ENCODE measurements at places on chromosomes 12 and 14. TPM values are rescaled to one million over a fixed set of nuclear protein-coding genes. Genes with fewer than 3 reads are reported as not detected.

The CLEC7A gene
- total RNA-seq = 5.1 TPM

The CBLN3 gene
- total RNA-seq = 2.0 TPM

The SERPINA9 gene
- not detected for total RNA-seq

The MYH7 gene
- total RNA-seq = 69.1 TPM

The TSPAN9 gene
- 196 TPM for total RNA-seq

The RERGL gene
- 0.99 TPM for total RNA-seq

The SALL2 gene
- total RNA-seq = 35.7 TPM

The AMIGO2 gene
- 9.5 TPM for total RNA-seq

The SLC24A4 gene
- 8.5 TPM for total RNA-seq

The NANOG gene
- not detected for total RNA-seq

The SPRYD3 gene
- total RNA-seq = 24.6 TPM

The PLEKHG7 gene
- 1.2 TPM for total RNA-seq

The NRL gene
- 394 TPM for total RNA-seq

The KRT85 gene
- 0.27 TPM for total RNA-seq

The NEDD8 gene
- 61.8 TPM for total RNA-seq

The NEMF gene
- total RNA-seq = 157 TPM

The KRT6C gene
- not detected for total RNA-seq

The DYRK2 gene
- total RNA-seq = 69.3 TPM

The SP1 gene
- total RNA-seq = 70.4 TPM

The ZNF664 gene
- 108 TPM for total RNA-seq

The SPIC gene
- total RNA-seq = not detected

The INHBE gene
- not detected for total RNA-seq

The HCAR3 gene
- total RNA-seq = 2.1 TPM

The ZNF891 gene
- 9.5 TPM for total RNA-seq

The RFX4 gene
- 0.11 TPM for total RNA-seq

The SLCO1A2 gene
- 0.05 TPM for total RNA-seq

The HOXC10 gene
- total RNA-seq = not detected

The GSC gene
- total RNA-seq = 2.0 TPM

The ERBB3 gene
- 28.4 TPM for total RNA-seq

The SLC25A47 gene
- total RNA-seq = 0.22 TPM

The HOXC11 gene
- total RNA-seq = not detected

The SMARCD1 gene
- total RNA-seq = 115 TPM

The RNASE12 gene
- not detected for total RNA-seq

The REP15 gene
- 1.4 TPM for total RNA-seq

The CLEC2A gene
- 1.1 TPM for total RNA-seq

The JPH4 gene
- 10.6 TPM for total RNA-seq

The MARS1 gene
- total RNA-seq = 78.5 TPM

The RND1 gene
- 2.3 TPM for total RNA-seq

The GPRC5D gene
- not detected for total RNA-seq

The AP5M1 gene
- total RNA-seq = 50.4 TPM

The NEMP1 gene
- total RNA-seq = 16.1 TPM

The CLEC4C gene
- total RNA-seq = not detected

The PYM1 gene
- 20.8 TPM for total RNA-seq

The RPGRIP1 gene
- total RNA-seq = 32.9 TPM

The SLC5A8 gene
- 1.9 TPM for total RNA-seq

The MGAT4C gene
- total RNA-seq = 3.2 TPM

The MYO1H gene
- total RNA-seq = 0.82 TPM

The PARPBP gene
- 10.6 TPM for total RNA-seq

The FZD10 gene
- 4.5 TPM for total RNA-seq

The IRAK4 gene
- total RNA-seq = 25.1 TPM

The APOF gene
- not detected for total RNA-seq
